ENCODE measurements at places on chromosomes 2 and 18. TPM values are rescaled to one million over a fixed set of nuclear protein-coding genes. Genes with fewer than 3 reads are reported as not detected.
A peak's percentile ranks its signal among the peaks of the same experiment; 100 is the strongest.

DNA sequence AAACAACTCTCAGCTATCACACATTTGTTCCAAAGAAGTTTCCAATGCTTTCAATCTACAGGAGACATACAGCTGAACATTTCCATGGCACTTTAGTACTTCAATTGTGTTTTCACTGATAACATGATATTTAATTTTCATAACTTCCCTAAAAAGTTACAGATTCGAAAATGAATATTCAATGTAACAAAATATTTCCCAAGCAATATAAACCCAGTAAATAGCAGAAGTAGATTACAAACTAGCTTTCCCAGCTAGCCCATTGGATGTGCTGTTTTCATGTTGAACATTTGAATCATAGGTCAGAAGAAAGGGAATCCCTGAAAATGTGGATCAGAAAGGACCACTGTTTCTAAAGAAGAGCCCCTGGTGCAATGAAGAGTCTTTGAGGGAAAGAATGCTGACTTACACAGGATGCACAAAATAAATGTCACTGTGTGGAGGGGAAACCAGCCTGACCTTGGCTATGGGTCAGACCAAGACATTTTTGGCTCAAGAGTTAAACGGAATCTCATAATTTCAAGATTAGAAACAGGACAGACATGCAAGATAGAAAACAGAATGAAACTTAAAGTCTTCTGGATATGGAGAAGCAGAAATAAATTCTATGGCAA, 22.5 kb downstream of the CYTIP start:
- DNase-seq = no peak

GRCh38 chr2:236355911-236356310, 91.7 kb upstream of the ASB18 start:
- no peak for DNase-seq

GRCh38 chr2:240921311-240921994, 15.3 kb downstream of the CROCC2 start:
- DNase-seq = peak; percentile 78

GRCh38 chr18:29556070-29556469, 1379.1 kb upstream of the CDH2 start:
- no peak for DNase-seq

GRCh38 chr18:47799376-47799775, 131.1 kb downstream of the SMAD2 start:
- DNase-seq = no peak

GRCh38 chr18:33641141-33641540, 63.1 kb downstream of the ASXL3 start:
- DNase-seq = no peak

GRCh38 chr18:78765142-78765541, 214.5 kb upstream of the SALL3 start:
- no peak for DNase-seq

DNA sequence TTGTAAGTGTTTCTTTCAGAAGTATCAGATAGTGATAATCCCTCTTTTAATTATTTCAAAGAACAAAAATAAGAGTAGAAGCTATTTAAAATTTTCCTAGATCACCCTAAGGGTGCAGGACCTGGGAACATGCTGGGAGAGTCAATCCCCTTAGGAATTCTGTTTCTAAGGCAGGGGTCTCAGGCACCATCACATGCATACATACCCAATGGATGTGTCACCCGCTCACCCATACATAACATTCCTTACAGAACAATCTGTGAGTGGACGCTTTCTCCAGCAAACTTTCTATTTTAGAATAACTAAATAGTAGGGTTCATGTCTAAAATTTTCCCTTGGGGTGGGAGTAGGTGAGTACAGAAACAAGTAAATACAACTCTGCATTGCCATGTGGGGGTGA, 8.4 kb downstream of the DSEL start:
- no peak for DNase-seq

- DNase-seq = no peak
These were observed 21.2 kb downstream of the TRIB2 start for GRCh38 chr2:12737738-12738485.

GRCh38 chr2:57728691-57729090, 317.9 kb upstream of the VRK2 start:
- no peak for DNase-seq

DNA sequence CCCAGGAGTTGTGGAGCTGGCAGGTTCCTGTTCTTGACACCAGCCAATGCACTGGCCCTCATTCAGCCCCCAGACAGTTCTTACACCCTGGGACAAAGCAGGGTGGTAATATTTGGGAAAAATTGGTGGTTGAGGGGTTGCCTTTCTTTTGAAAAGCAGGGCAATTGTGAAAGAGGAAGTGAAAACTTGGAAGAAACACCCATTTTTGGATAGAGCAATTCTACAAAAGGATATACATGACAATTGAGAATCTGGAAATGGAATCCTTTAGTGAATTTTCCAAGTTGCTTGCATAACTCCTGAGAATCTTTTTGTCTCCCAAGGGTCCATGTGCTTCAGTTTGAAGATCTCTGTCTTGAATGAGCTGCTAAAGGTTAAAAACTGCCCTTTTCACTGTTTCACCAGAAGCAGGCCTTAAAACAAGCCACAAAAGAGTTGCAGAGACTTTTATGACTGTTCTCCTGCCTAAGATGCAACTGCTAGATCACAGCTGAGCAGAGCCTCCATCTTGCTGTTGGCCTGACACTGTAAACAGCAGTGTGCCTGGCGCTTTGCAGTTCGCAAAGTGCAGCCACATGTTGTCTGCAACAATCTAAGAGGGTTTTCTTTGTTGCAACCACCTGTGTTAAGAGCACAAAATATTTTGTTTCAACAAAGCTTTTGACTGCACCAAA, 11.8 kb downstream of the COL4A4 start:
- DNase-seq = no peak

- DNase-seq = no peak
These were observed 14.7 kb downstream of the NRP2 start for GRCh38 chr2:205696927-205697441.

The PLCL1 gene
- 0.21 TPM for polyA plus RNA-seq

The MZT2B gene
- polyA plus RNA-seq = 128 TPM

The FOXI3 gene
- not detected for polyA plus RNA-seq

The TOGARAM2 gene
- polyA plus RNA-seq = 0.09 TPM

The SOX11 gene
- 0.40 TPM for polyA plus RNA-seq

The MPP4 gene
- polyA plus RNA-seq = 5.9 TPM

The CABLES1 gene
- polyA plus RNA-seq = 4.3 TPM

The POLR1B gene
- polyA plus RNA-seq = 11.8 TPM

The SERPINB3 gene
- polyA plus RNA-seq = not detected
